CD4-positive, alpha-beta memory T cell (primary cell): ENCODE measurements at places on chromosomes 6 and 20.

DNA sequence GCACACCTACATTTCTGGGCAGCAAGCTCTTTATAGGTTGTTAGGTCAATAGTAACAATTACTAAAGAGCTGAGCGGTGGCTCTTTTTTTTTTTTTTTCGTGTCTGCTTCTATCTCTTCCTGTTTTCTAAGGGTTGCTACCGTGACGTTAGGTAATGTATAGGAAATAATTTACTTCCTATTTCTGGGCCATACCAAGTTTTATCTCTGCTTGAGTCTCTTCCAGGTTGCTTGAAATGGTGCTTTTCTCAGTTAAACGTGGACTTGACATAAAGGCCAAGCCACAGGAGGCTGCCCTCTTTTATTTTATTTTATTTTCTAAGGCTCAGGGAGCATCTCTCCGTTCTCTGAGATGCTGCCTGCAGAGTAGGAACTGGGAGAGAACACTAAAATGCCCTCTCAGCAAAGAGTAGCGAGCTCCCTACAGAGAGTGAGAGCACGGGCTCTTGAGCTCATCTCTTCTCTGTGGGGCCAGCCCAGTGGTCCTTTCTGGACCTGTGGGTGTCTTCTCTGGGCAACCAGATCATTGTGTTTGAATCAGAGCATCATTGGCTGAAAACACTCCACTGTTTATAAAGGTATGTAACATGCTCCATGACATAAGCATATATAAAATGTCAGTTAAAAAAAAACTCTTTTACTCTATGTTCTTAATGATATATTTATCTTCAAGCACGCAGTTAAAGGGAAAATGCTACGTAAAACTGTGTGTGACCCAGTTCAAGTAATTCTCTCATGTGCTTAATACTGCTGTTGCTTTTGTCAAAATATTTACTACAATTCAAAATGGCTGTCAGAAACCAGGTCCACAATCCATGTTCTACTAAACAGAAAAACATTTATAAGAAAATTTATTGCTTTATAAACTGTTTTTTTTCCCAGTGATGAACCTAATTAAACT is at the start of gene ZNF831:
ZNF831 (plus strand) TSS at position 191 of the 900 bp plus-strand sequence. CDS start 27,199 bp downstream, outside the sequence.
- peak; percentile 75 for DNase-seq
- H3K4me1 ChIP-seq: peaks cover 87% of the 10 kb centered on the region
- H3K27ac ChIP-seq: peak within 1 kb of the TSS; percentile 97
- H3K36me3 ChIP-seq: no peaks in the 10 kb centered on the region

DNA sequence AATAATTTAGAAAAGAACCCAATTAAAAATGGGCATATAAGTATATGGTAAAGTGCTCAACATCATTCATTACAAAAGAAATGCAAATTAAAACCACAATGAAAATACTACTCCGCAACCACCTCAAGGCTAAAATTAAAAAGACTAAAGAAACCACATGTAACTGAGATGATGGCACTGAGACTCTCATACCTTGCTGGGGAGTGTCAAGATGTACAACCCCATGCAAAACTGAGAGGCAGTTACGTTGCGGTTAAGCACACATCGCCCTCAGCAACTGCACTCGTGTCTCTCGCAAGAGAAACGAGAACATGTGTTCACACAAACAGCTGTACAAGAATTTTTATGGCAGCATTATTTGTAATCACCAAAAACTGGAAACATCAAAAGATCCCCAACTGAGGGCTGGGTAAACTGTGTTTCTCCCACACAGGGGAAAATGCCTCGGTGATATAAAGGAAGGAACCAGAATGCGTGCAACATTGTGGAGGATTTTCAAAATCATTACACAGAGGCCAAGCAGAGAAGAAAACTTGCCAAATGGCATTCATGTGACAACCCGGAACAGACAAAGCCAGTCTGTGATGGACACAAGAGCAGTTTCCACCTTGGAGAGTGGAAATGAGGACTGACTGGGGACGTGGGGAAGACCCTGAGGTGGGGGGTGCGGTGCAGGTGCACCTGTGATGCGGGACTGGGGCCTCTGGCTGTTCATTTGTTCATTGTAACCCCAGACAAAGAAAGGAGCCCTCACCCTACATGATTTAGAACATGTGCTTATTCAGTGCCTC is 144.9 kb downstream of the WDR27 start:
- H3K36me3 ChIP-seq: no peaks in the 10 kb centered on the region
- H3K27me3 ChIP-seq: no peaks in the 10 kb centered on the region
- DNase-seq: peak; percentile 4
- H3K4me1 ChIP-seq: peaks cover 15% of the 10 kb centered on the region
- no peak overlapping the region for H3K27ac ChIP-seq
- H3K4me3 ChIP-seq: no peak overlapping the region

DNA sequence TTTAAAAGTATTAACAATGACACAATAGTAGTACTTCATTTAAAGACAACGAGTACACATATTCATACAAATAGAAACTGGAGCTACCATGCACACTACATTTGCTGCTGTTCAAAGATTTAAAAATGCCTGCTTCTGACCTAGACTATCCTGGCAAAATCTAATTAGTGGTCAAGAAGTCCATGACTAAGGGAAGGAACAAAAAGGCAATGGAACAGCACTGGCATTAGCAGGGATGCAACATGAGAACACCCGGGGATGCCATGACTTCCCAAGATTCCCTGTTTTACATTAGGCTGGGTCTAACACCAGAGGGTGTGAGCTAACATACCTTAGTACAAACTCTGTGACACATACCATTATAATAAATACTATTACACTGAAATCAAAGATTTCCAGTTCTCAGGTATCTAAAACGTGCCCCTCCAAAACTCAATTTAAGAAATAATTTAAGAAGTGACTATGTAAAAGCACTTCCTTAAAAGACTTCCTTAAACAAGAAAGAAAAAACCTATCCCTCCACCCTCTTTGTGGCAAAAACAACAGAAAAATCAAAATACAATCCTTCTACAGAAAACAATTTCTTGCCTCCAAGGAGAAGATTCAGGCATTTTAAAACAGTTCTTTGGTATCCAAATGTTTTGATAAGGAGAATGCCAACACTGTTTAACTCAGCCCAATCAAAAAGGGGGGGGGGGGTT is 25.5 kb downstream of the CHD6 start:
- DNase-seq: no peak
- peaks cover 8% of the 10 kb centered on the region for H3K4me1 ChIP-seq
- H3K4me3 ChIP-seq: no peak overlapping the region
- no peaks in the 10 kb centered on the region for H3K36me3 ChIP-seq
- H3K27ac ChIP-seq: no peak overlapping the region
- H3K27me3 ChIP-seq: no peaks in the 10 kb centered on the region

DNA sequence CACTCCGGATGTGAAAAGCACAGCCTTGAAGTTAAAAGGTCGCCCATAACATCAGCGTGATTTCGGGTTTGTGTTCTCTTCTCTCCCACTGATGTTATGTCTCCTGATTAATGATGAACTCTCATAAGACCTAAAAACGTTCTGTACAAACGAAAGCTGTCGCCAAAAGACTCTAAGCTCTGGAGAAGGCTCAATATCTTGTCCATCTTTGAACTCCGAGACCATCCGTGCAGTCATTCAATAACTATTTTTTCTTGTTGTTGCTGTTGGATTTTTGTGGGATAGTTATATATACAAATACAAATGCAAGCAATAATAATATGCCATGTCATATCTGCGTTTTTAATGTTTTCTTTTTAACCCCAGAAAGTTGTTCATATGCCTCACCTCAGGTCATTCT is 291.8 kb upstream of the MARCKS start:
- H3K4me1 ChIP-seq: no peaks in the 10 kb centered on the region
- no peak overlapping the region for H3K4me3 ChIP-seq
- DNase-seq: no peak
- no peaks in the 10 kb centered on the region for H3K27me3 ChIP-seq

- H3K36me3 ChIP-seq: peaks cover 15% of the 10 kb centered on the region
- H3K4me1 ChIP-seq: no peaks in the 10 kb centered on the region
- no peak overlapping the region for H3K27ac ChIP-seq
- no peak for DNase-seq
Observed at GRCh38 chr6:159679091-159680077, 13.7 kb downstream of the SOD2 start.

- H3K27ac ChIP-seq: no peak overlapping the region
- DNase-seq: no peak
- no peaks in the 10 kb centered on the region for H3K36me3 ChIP-seq
Observed at GRCh38 chr20:53617791-53618489, 24.3 kb upstream of the ZNF217 start.

DNA sequence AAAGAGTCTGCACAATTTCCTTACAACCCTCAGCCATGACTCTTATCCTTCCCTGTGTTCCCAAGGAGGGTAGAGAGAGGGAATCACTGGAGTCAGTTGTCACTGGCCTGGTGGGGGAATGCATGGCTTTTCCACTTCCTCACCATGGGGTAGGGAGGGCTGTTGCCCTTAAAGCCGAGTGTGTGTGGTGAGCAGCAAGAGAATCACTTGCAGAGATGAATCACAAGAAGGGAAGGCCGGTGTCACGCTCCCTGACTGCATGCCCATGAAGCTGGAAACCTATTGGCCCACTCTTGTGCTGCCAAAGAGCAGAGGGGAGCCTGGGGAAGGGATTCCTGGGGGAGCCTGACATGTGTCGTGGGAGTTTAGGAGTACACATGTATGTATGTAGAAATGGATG is 18.1 kb upstream of the BMP6 start:
- no peak for DNase-seq
- no peaks in the 10 kb centered on the region for H3K4me1 ChIP-seq
- no peak overlapping the region for H3K27ac ChIP-seq

- no peak for DNase-seq
- H3K27ac ChIP-seq: no peak overlapping the region
- H3K27me3 ChIP-seq: no peaks in the 10 kb centered on the region
- no peaks in the 10 kb centered on the region for H3K36me3 ChIP-seq
- H3K4me3 ChIP-seq: no peak overlapping the region
Observed at GRCh38 chr6:142329486-142330113, 27.8 kb downstream of the ADGRG6 start.

- peak overlapping the region; percentile 89 for H3K27ac ChIP-seq
- no peaks in the 10 kb centered on the region for H3K27me3 ChIP-seq
- peak overlapping the region; percentile 69 for H3K4me3 ChIP-seq
- peak; percentile 49 for DNase-seq
- peaks cover 13% of the 10 kb centered on the region for H3K36me3 ChIP-seq
Observed at GRCh38 chr6:109441069-109441816, 719 bp downstream of the SMPD2 start.

GRCh38 chr20:62303340-62304226 is 786 bp downstream of the ADRM1 start:
- no peaks in the 10 kb centered on the region for H3K27me3 ChIP-seq
- peaks cover 30% of the 10 kb centered on the region for H3K4me1 ChIP-seq

- H3K4me1 ChIP-seq: no peaks in the 10 kb centered on the region
- no peak overlapping the region for H3K4me3 ChIP-seq
- no peak for DNase-seq
- H3K36me3 ChIP-seq: no peaks in the 10 kb centered on the region
- no peak overlapping the region for H3K27ac ChIP-seq
Observed at GRCh38 chr6:160801418-160801817, 99.4 kb downstream of the PLG start.

GRCh38 chr6:43939281-43940070 is 169.5 kb downstream of the VEGFA start:
- DNase-seq: no peak
- no peaks in the 10 kb centered on the region for H3K36me3 ChIP-seq
- H3K27me3 ChIP-seq: no peaks in the 10 kb centered on the region
- no peaks in the 10 kb centered on the region for H3K4me1 ChIP-seq

- no peak overlapping the region for H3K4me3 ChIP-seq
- DNase-seq: no peak
- H3K27me3 ChIP-seq: no peaks in the 10 kb centered on the region
- no peak overlapping the region for H3K27ac ChIP-seq
- no peaks in the 10 kb centered on the region for H3K36me3 ChIP-seq
- no peaks in the 10 kb centered on the region for H3K4me1 ChIP-seq
Observed at GRCh38 chr6:47714802-47715201, 16.4 kb downstream of the ADGRF4 start.

- H3K27ac ChIP-seq: no peak overlapping the region
- no peaks in the 10 kb centered on the region for H3K36me3 ChIP-seq
- H3K4me3 ChIP-seq: no peak overlapping the region
Observed at GRCh38 chr6:16403831-16404230, 165.4 kb downstream of the GMPR start.

DNA sequence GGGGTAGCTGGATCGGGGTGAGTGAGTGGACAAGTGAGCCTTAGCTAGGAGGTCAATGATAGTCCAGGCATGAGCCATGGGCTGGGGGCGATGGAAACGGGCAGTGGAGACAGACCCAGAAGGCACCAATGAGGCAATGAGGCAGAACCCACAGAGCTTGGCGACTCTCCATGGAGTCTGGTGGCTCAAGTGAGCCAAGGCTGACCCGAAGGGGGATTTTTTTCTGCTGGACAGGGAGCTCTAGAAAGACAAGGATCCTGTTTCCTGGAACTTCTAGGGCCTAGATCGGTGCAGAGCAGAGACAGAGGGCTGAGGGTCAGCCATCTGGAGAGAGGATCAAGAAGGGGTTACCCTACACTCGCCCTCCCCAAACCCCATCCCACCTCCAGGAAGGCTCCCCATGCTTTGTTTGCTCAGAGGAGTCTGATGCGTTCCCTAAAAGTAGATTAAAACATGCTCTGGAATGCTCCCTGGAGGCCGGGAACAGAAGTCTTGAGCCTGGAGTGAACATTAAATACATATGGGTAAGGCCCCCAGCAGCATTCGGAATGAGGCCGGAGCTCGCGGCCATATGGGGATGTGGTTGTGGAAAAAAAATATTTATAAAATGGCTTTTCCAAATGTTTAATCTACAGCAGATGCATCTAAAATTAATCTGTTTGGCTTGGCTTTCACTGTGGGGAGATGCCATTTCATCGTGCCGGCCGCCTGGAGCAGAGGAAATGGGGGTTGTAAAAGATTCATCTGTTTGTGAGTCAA is 237.8 kb upstream of the PMEPA1 start:
- no peaks in the 10 kb centered on the region for H3K4me1 ChIP-seq
- no peak for DNase-seq
- no peaks in the 10 kb centered on the region for H3K27me3 ChIP-seq
- no peak overlapping the region for H3K4me3 ChIP-seq
- no peaks in the 10 kb centered on the region for H3K36me3 ChIP-seq
- no peak overlapping the region for H3K27ac ChIP-seq

DNA sequence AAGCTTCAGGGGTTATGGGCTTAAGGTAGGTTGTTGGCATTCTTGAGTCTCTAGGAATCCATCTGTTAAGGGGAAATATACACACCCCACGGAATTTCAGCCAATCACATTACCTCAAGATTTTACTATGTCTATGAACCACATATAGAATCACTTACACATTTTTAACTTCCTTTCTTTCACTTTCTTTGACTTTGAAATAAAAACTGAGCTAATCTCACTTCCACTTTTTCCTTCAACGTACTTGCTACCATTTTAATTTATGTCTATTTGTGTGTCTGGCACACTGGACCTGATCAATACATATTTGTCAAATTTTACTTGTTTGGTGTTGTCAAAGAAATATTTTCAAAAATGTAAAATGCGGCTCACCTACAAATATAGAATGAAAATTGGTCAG is 545.4 kb upstream of the JAG1 start:
- H3K36me3 ChIP-seq: no peaks in the 10 kb centered on the region
- H3K27me3 ChIP-seq: no peaks in the 10 kb centered on the region
- no peaks in the 10 kb centered on the region for H3K4me1 ChIP-seq

DNA sequence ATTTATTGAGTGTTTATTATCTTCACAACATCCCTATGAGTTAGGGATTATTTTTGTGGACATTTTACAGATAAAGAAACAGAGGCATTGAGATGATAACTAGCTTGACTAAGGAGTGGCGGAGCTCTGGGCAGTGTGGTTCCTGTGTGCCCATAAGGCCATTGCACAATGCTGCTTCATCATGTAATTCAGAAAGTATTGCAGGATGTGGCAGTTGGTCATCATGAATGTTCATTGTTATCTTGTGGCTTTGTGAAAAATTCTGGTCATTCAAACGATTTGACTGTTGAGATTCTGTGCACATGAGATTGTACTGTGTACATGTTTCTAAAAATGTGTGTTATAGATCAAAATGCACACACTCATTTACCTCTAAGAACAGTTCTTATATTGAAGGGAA is 150.8 kb downstream of the ESR1 start:
- peaks cover 4% of the 10 kb centered on the region for H3K4me1 ChIP-seq
- DNase-seq: no peak
- H3K27me3 ChIP-seq: no peaks in the 10 kb centered on the region
- H3K4me3 ChIP-seq: no peak overlapping the region
- no peaks in the 10 kb centered on the region for H3K36me3 ChIP-seq
